ENCODE measurements at places on chromosomes 16 and 17.

DNA sequence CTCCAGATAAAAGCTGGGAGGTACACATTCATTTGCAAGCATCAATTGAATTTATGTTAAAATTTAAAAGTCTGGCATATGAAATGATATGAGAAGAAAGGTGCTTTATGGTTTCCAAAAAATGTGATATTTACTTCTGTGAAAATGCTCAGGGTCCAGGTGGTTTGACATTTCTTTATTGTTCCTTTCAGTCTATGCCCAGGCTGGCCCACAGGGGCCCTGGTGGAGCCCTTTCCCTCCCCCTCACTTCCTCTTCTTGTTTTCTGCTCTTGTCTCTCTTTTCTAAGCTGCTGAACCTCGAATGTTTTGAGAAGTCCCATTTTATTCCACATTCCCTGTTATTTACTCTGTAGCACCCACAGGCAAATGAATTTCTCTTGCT, 127.8 kb downstream of the HS3ST3B1 start:
- no peak for DNase-seq

DNA sequence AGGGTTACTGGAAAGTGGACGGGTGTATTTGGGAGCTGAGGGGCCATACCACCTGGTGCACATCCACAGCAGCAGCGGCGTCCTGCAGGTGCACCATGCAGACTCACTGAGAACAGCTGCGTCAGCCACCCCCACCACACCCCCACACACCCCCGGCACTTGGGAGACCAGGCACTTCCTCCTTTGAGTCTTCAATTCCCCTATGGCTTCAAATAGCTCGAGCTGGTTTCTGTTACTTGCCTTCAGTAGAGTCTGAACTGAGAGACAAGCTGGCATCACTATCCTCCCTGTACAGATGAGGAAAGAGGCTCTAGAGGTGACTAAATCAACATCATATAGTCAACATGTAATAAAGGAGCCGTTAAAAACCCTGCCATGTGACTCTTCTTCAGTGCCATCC, 15.4 kb downstream of the CUEDC1 start:
- DNase-seq: peak; percentile 45

DNA sequence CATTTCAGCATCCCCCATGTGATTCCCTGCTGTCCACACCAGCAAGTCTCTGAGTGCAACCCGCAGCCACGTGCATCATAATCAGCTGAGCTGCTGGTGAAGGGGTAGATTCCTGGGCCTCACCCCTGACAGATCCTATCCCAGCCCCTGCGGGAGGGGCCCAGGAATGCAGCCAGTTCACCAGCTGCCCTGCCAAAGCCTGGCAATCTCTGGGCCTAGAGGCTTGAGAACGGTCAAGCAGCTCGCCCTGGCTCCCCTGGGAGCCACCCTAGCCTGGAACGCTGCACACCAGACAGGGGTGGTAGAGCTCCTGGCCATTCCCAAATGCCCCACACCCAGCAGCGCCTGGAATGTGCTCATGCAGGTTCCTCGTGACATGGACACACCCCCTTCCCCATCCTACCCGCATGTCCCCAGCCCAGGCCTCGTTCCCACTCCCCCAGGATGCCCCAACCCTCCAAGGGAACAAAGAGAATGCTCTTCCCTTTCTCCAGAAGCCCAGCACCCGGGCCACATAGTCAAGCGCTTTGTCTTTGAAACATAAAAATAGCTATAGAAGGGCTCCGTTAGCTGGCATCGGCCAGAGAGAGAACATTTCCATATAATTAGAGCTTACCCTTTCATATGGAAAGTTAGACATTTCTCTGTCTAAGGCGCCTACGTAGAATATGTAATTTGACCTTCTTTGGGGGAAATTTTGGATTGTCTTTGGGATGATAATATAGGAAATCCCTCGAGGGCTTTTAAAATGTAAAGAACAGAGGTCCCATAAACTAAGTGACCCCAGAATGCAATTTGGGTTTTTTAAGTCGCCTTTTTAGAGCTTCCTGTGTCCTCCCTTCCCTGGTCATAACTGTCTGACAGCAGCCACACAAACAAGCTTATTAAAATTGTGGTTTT, 3.4 kb downstream of the CEP295NL start:
- no peak for DNase-seq

DNA sequence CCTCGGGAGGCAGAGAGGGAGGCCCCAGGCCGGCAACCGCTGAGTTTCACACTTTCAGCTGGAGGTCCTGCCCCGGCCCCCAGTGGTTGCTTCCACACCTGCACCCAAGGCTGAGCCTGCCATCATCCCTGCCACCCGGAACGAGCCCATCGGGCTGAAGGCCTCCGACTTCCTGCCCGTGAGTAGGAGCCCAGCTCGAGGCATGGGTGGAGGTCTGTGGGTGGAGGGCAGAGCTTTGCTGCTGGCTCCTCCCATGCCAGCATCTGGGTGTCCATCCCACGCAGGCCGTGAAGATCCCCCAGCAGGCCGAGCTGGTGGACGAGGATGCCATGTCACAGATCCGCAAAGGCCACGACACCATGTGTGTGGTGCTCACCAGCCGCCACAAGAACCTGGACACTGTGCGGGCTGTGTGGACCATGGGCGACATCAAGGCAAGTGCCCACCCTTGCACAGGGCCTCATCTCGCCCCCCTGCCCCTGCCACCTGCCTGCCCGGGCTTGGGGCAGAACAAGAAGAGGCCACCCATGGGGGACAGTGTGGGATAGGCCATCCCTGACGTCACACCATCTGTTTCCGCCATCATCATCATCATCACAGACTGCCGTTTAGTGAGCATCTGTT, 19.6 kb downstream of the KATNB1 start:
- DNase-seq: no peak

GRCh38 chr17:61733021-61733420, 130.3 kb downstream of the BRIP1 start:
- no peak for DNase-seq

DNA sequence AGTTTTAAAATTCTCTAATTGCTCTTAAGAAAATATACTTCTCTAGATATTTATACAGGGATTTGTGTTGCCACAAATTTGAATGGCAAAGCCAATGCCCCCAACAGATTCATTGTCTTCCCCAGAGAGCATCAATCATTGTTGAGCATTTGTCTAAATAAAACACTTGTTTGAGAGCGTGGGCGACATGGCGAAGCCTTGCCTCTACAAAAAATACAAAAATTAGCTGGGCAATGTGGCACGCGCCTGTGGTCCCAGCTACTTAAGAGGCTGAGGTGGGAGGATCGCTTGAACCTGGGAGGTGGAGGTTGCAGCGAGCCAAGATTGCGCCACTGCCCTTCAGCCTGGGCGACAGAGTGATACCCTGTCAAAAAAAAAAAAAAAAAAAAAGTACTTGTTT, 13.4 kb upstream of the SRSF1 start:
- peak; percentile 61 for DNase-seq

- DNase-seq: no peak
These were observed 406.5 kb upstream of the CDH5 start for GRCh38 chr16:65959983-65960382.

DNA sequence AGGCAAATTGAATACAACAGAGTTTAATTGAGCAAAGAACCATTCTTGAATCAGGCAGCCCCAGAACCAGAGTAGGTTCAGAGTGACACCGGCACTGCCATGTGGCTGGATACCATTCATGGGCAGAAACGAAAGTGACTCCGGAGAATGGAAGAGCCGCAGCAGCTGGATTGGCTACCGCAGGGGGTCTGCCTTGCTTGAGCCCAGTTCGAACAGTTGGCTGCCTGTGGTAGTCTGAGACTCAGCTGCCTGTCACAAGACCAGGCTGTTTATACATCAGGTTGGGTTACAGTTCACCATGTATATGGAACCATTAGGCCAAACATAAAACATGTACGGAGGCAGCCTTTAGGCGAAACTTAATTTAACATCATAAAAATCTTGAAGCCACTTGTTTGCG, 205.2 kb upstream of the CHMP6 start:
- DNase-seq: no peak
